ENCODE measurements at places on chromosomes 2 and 18. TPM values are rescaled to one million over a fixed set of nuclear protein-coding genes. Genes with fewer than 3 reads are reported as not detected.

Gene SLC38A11
- not detected for total RNA-seq

Gene GLI2
- not detected for total RNA-seq

Gene SKA1
- total RNA-seq, result 31.5 TPM

Gene CELF4
- not detected for total RNA-seq

Gene GPR45
- total RNA-seq, result not detected

Gene ARHGAP15
- total RNA-seq, result 36.4 TPM
